Tibial nerve (tissue), 4 donors: ENCODE measurements at places on chromosomes 13 and 19.

DNA sequence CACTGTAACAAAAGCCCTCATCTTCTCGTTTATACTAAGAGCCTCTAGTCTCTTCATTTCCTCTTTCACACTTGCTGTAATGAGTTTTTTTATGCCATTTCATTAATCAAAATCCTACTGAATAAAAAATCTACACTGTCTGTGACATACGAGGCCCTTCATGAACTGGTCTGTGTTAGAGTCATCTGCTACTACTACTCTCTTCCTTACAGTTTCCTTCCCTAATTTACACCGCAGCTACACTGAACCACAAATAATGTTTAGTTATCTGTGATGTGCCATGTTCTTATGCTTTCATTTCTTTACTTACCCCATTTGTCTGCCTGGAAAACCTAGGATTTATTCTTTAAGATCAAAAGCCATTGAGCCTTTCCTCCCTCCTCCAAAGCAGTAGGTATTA lies 16.0 kb downstream of the UFM1 start:
- no peak for DNase-seq

DNA sequence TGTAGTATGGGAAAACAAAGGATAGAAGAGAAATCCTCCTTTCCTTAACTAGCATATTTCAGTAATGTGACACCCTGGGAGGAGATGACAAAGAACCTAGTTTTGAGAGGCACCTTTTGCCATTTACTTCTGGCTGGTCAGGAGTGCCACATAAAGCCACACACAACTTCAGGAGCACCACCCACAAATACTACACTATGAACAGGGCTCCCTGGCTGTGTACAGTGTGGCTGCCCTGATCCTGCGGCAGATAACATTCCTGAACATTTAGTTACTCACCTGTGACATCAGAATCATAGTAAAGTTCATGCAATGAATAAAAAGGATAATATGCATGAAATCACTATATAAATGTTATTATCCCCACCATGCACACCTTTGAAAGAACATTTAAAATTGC lies 17.4 kb upstream of the IRS2 start:
- no peak for DNase-seq

DNA sequence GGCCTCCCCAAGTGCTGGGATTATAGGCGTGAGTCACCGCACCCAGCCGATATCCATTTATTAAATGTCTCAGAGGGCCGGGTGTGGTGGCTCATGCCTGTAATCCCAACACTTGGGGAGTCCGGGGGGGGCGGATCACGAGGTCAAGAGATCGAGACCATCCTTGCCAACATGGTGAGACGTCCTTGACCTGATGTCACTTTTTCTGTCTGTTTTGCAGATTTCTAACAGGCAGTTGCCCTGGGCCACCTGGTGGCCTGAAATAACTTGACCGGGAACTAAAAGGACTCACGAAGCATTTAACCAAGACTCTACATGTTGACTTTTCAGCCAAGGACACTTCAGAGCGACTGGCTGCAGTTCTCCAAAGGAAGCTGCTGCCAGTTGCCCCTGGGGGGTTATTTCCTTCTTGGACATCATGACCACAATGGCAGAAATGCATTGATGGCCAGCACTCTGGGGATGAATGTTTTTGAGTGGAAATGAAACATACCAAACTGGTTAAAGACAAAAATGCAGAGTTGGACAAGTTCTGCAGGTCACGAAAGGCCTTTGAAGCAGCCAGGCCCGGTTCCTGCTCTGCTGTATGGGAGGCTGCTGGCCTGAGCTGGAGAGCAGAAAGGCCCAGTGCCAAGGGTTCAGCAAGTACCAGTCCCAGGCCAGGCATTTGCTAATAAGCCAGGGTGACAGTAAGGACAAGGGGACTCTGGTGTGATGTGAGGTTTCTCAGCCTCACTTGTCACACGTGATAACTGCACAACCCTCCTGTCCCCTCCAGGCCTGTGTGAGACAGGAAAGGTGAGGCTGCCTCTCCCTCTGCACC lies 8.3 kb downstream of the ZNF837 start:
- DNase-seq: no peak

- DNase-seq: no peak
Measured at GRCh38 chr13:110225609-110226574, 81.1 kb downstream of the COL4A1 start.

GRCh38 chr19:7732045-7732444 lies at the start of gene CLEC4G:
TSS of gene CLEC4G (minus strand) at chr19:7732110. CDS start at chr19:7732102, 8 bp downstream.
- no peak for DNase-seq

- no peak for DNase-seq
Measured at GRCh38 chr13:37417060-37417441, 181.5 kb downstream of the POSTN start.

- DNase-seq: no peak
Measured at GRCh38 chr19:46015687-46016425, 7.0 kb downstream of the PGLYRP1 start.

DNA sequence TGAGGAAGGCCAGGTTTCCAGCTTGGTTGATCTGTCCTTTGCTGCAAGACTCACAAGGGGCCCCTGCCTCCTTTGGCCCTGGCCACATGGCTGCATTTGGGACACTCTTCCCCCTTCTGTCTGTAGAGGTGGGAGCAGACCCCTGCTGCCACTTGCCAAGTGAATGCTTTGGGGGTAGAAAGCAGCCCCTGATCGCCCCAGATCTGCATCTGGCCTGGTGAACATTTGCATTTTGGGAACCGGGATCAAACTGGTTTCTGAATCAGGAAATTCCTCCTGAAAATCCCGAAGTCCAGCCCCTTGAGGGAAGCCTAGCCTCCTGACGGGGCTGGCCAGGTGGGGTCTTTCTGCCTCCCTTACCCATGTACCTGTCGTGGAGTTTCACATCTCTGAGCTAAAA lies 14.9 kb downstream of the DPF1 start:
- no peak for DNase-seq

- DNase-seq: no peak
Measured at GRCh38 chr13:99342723-99343315, 35.6 kb upstream of the GPR183 start.

- DNase-seq: no peak
Measured at GRCh38 chr19:7561325-7561724, 25.8 kb downstream of the PNPLA6 start.

- DNase-seq: no peak
Measured at GRCh38 chr19:512547-513365, 5.5 kb downstream of the TPGS1 start.

DNA sequence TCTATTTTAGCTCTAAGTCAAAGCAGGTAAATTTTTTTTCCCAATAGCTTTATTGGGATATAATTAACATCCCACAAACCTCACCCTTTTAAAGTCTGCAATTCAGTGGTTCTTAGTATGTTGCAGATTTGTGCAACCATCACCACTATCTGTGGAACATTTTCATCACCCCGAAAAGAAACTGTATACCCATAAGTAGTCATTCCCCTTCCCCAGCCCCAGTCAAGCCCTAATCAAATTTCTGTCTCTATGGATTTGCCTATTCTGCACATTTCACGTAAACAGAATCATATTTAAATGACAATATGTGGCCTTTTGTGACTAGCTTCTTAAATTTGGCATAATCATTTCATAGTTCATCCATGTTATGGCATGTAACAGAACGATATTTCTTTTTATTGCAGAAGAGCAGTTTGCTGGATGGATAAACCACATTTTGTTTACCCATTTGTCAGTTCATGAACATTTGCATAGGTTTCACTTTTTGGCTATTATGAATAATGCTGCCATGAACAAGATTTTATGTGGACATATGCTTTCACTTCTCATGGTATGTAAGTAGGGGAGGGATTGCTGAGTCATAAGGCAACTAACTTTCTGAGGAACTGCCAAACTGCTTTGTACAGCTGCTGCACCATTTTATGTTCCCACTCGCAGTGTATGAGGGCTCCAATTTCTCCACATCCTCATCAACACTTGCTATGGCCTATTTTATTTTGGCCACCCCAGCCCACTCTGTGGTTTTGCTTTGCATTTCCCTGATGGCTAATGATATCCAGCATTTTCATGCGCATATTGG lies 10.9 kb downstream of the SLC46A3 start:
- DNase-seq: no peak

- DNase-seq: no peak
Measured at GRCh38 chr19:52695996-52696395, 38.8 kb downstream of the ZNF611 start.

GRCh38 chr19:56156768-56157167 lies 15.7 kb downstream of the ZNF444 start:
- DNase-seq: no peak

- no peak for DNase-seq
Measured at GRCh38 chr19:1105873-1106840, 2.4 kb downstream of the GPX4 start.

DNA sequence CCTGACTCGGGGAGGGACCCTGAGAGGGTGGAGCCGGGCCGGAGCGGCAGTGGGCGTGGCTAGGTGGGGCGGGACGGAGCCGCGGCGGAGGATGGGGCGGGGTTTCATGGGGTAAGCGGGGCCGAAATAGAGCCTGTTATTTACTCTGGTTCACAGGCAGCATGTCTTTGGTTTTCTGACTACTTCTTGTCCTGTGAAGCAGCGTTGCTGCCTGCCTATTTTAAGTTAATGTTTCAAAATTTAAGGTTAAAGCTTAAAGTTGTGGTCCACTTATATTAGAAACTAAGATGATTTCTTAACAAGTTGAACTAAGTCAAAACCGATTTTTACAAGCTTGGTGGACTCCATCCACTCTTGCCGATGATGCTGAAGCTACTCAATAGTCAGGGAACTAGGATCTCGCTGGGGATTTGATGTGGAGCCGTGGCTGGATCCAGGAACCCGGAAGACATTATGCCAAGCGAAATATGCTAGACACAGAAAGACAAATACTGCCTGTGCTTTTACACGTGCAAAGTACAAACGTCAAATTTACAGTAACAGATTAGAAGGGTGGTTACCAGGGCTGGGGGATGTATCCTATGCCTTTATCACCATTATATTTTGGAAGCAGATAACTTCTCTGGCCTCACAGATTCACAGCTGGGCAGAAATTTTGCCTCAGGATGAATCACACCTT lies 433 bp upstream of the ZNF616 start:
- no peak for DNase-seq
